ENCODE measurements at places on chromosomes 5 and 9.

GRCh38 chr5:179954434-179954833 lies 46.7 kb upstream of the TBC1D9B start:
- DNase-seq: no peak

GRCh38 chr5:143085319-143085917 lies 315.2 kb downstream of the ARHGAP26 start:
- no peak for DNase-seq

- DNase-seq: no peak
Observed at GRCh38 chr9:76980566-76980965, 38.9 kb upstream of the FOXB2 start.

DNA sequence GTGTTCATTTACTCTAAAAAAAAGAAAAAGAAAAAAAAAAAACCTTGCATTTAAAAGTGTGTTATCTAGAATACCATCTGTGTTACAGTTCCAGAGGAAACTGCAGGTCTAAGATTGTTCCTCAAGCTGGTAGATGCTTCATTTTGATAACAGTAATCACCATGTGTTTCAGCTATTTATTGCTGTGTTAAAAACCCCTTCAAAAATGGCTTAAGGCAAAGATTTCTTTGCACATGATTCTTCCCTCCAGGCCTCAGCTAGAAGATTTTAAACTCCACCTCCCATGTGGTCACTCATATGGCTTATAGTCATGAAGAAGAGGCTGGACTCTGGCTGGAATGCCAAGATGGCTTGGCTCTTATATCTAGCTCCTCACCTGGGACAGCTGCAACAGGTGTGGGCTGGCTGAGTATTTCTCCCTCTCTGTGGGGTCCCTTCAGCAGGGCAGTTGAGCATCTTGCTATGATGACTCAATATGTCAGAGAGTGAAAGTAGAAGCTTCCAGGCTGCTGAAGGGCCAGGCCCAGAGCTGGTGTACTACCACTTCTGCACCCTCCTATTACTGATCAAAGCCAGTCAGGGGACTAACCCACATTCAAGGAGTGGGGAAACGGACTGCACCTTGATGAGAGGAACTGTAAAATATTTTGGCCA lies 920.4 kb upstream of the DMAC1 start:
- DNase-seq: no peak

GRCh38 chr9:115261656-115262081 lies 143.7 kb upstream of the TNC start:
- no peak for DNase-seq

DNA sequence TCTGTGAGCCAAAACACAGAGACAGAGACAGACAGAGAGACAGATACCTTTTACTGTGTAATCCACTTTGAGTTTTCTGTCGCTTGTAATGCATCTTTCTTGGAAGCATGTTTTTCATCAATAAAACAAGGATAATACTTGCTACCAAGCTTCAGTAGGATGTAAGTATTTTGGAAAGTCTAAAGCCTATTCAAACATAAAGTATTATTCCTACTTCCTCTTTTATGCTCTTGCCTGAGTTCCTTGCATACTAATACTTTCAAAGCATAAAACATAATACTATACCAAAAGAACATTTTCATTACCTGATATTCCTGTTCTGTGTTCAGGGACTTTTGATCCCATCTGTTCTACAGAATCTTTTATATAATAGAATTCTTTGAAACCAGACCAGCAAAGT lies 64.5 kb upstream of the SLC30A5 start:
- DNase-seq: no peak

DNA sequence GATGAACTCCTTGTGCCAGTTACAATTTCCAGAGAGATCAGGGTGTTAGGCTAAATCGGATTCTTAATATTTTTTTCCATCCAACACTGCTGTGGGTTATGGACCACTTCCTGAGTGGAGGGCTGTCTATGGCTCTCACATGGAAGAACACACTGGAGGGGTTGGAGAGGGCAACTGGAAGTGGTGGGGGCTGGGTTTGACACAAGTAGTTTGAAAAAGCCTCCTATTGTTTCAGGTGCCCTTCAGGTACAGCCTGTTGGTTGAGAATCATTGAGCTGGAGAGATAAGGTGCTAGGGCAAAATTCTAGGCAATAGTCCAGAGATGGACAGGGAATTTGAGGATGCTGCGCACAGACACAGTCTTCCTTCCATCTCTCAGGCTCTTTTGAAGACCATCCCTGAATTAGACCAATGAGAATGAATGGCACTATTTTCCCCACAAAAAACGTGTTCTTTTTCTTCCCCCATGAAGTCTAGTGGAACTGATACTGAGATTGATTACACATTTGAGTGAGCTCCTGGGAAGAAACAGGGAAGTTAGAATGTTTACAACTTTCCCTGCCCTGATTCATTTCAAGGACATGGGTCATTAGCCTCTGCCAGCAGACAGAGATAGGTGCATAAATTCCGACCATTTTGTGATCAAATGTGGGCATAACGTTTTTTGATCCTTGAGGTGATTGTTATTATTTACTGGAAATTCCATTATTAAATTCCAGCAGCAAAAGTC lies 87.7 kb downstream of the ACER2 start:
- DNase-seq: no peak

DNA sequence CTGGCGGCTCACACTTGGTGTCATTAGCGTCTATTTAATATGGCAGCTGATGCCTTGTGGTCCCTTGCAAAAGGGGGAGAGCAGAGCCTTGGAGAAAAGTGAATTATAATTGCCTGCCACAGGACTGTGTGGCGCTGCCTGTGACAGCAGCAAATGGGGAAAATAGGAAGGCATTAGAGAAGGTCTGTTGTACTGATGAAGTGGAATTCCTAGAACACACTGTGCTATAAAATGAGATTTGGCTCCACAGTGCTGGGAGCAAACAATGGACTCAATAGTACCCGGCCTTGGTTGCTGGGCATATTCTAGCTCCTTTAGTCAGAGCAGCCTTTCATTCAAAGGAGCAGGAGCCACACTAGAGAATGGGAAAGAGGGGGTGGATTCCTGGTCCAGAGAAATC lies 21.3 kb downstream of the SEMA6A start:
- DNase-seq: no peak

GRCh38 chr5:113278976-113279375 lies 155.8 kb downstream of the TSSK1B start:
- DNase-seq: no peak

GRCh38 chr9:93965830-93966577 lies 10.8 kb upstream of the BARX1 start:
- no peak for DNase-seq

- no peak for DNase-seq
Observed at GRCh38 chr5:134502259-134502658, 23.2 kb upstream of the JADE2 start.

DNA sequence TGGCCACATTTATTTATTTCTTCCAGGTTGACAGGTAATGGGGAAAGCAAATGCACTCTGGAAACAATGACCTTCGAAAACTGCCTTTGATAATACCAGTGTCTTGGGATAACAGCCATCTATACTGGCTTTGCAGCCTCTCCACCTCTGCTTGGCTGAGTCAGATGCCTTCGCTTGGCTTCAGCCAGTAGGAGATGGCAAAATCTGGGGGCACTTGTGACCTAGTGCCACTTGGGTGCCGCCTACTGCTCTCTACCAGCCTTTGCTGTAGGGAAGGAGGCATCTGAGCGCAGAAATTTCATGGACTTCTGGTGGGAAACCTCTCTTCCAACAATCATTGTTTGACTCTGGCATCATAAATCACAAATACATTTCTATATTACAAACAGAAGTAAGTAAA lies 21.8 kb downstream of the FYB1 start:
- DNase-seq: no peak

GRCh38 chr9:134957165-134957944 lies 39.6 kb upstream of the FCN1 start:
- DNase-seq: no peak

DNA sequence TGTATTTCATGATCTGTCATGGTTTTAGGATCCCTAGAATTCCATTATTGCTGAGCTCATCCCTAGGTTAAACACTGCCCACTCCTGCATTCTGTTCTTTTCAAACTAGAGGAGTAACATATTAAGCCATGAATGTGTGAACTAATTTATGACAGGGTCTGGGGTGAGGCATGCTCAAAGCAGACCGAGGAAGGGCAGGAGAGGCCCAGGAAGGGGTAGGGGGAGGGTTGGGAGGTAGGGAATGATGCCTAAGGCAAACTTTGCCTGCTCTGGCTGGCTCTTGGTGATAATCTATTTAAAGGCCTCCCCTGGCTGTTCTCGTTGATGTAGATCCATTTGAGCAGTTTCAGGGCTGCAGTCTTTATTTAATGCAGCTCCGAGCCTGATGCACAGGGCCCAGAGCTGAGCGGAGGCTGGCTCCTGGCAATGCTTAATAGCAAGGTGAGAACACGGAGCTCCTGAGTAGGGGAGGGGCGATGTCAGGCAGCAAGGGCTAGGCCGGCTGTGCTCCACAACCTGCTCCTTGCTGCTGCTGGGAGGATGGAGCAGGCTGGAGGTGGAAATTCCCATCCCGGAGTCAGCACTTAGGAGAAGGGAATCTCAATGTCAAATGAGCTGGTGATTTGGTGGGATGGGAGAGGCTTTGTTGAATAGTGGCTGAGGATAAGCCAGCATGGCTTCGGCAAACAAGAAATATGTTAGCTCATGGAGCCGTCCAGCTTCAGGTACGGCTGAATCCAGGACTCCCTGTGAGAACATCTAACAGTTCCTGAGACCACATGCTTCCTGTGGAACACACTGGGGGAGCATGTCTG lies 73.2 kb upstream of the UNC5A start:
- no peak for DNase-seq

DNA sequence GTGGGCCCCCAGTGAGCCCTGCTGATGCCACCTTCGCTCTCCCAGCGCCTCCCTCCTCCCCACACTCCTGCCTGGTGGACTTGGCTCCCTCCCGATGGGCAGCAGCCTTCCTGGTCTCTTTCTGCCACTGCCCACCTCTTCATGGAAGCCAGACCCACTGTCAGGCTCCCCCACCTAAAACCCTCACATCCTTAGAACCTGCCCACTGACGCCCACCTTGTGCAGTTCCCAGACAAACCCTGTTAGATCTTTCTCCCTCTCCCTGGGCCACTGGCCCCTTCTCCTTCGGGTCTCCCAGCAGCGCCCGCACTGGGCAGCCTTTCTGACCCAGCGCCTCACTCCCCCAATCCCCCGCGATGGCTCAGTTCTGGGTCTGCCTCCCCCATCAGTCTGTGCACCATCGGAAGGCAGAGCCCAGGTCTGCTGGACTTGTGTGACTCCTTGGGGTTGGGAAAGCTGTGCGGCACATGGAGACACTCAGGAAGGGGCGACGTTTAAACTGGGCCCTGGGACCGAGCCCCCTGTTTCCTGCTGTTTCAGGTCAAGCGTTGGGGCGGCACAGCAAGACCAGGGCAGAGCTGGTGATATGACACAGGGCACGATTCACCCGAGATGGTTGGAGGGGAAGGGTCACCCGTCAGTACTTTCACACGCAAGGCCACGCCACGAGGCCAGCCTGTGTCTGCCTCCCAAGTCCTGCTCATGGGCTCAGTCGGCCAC lies 17.4 kb downstream of the MYMK start:
- DNase-seq: no peak

DNA sequence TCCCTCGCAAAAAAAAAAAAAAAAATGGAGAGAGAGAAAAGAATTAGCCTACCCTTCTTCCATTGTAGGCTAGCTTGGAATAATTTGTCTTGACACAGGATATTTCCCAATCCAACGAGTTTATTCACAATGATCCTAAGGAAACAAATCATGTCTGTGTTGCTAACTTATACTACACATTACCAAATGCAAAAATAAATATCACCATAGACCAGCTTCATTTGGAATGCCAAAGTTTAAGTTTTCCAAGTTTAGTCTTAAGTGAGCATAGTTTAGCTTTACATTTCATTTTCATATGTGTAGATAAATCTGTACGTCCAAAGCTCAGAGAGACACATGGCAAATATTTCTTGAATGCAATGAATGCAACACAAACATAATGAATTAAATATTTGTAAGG lies 1106.2 kb upstream of the DMAC1 start:
- DNase-seq: no peak

DNA sequence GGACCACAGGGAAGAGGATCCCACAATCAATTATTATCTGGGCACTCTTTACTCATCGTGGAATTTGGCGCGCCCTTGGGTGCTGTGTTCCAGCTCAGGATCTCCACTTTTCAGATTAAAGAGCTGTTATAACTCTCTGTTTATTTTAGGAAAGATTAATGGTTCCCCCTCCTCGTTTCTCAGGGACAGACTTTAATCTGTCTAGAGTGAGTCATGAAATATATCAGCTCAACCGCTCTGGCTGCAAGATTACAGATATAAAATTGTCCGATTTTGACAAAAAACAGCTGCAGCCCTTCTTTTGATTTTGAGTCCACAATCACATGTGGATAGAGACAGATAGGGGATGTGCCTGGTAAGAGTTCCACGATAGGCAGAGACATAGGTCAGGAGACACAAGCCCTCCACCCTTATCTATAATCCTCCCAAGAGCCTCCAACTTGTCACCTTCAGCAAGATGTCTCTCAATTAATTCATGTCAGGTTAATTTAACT lies 77.6 kb upstream of the ANKRD55 start:
- no peak for DNase-seq

- DNase-seq: no peak
Observed at GRCh38 chr9:124436320-124436719, 13.9 kb upstream of the ADGRD2 start.

GRCh38 chr9:111450124-111450523 lies 34.1 kb downstream of the ECPAS start:
- DNase-seq: no peak

GRCh38 chr5:9295466-9295801 lies 250.4 kb downstream of the SEMA5A start:
- no peak for DNase-seq

GRCh38 chr5:174642816-174643405 lies 81.5 kb upstream of the MSX2 start:
- no peak for DNase-seq

GRCh38 chr5:142918959-142919635 lies 148.9 kb downstream of the ARHGAP26 start:
- no peak for DNase-seq

GRCh38 chr9:127059030-127059429 lies 63.4 kb downstream of the ANGPTL2 start:
- DNase-seq: no peak

- DNase-seq: no peak
Observed at GRCh38 chr9:15293804-15294316, 13.2 kb downstream of the TTC39B start.

GRCh38 chr5:50900952-50901510 lies 234.6 kb downstream of the PARP8 start:
- DNase-seq: no peak

GRCh38 chr9:805151-805550 lies 36.3 kb upstream of the DMRT1 start:
- DNase-seq: no peak

DNA sequence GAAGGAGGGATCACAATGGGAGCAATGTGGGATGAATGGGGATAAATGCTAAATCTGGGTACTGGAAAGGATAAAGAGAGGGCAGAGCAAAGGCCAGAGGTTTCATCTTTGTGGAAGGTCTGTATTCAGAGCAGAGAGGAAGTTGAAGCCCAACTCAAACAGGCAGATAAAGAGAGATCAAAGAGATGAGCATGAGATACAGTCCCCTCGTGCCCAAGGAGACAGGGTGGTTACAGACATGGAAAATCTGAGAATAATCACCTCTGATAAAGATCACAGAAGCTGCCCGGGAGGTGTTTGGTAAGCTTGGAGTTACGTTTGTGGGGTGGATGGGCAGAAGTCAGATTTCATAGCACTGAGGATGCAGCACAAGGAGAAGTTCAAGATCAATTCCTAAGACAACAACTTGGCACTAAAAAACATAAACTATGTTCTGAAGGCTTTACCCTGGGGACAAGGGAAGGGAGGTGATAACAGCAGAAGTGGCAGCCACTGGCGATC lies 459 bp upstream of the ERAP2 start:
- DNase-seq: no peak

GRCh38 chr9:25212361-25212760 lies 465.9 kb downstream of the TUSC1 start:
- DNase-seq: no peak

- no peak for DNase-seq
Observed at GRCh38 chr5:9042241-9042640, 503.6 kb downstream of the SEMA5A start.

Measured in cortex of kidney (tissue), 1 donor.